Posterior cingulate gyrus (tissue), 11 donors: ENCODE measurements at places on chromosomes 2 and 18.

- DNase-seq, result no peak
Observed at GRCh38 chr2:238255636-238256035, 15.8 kb upstream of the HES6 start.

DNA sequence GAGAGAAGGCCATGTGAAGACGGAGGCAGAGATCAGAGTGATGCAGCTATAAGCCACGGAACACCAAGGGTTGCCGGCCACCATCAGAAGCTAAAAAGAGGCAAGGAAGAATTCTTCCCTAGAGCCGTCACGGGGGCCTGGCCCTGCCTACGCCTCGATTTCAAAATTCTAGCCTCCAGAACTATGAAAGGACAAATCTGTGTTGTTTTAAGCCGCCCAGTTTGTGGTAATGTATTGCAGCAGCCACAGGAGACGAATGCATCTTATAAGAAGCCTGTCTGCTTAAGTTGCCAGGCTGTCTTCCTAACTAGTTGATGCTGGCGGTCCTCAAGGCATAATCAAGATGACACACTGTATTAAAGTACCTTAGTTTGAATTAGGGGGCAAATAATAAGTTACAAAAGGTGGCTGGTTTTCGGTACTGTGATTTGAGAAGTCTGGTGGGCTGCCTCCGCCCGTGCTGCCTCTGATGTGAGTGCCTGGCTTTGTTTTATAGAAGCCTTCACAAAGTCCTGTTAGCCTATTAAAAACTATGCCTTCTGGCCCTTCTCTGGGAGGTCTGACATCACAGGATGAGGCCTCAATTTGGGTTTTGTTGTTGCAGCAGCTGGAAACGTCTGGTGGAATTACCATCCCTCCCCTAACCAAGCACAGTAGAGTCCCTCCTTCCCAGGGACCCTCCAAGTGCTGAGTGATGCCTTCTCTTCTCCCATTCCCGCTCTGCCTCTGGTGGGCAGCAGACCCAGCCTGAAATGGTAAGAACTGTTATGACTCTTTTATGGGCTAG is 53.6 kb downstream of the SRD5A2 start:
- DNase-seq, result no peak

DNA sequence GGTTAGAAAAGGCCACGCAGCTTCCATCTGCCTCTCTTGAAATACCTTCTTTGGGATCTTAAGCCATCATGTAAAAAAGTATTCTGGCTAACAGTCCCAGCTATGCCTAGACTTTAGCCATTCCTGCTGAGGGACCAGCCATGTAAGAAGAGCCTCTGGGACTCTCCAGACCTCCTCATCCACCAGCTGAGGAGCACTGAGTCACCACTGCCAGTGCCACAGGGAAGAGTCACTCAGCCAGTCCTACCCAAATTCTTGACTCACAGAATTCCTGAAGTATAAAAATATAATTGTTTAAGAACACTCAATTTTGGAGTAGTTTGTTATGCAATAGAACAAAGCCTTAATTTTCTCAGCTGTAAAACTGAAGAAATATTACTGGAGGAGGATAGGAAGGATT is 436.7 kb downstream of the ZEB2 start:
- DNase-seq, result peak; percentile 10

- DNase-seq, result no peak
Observed at GRCh38 chr2:160920791-160921303, 239.4 kb upstream of the TANK start.

DNA sequence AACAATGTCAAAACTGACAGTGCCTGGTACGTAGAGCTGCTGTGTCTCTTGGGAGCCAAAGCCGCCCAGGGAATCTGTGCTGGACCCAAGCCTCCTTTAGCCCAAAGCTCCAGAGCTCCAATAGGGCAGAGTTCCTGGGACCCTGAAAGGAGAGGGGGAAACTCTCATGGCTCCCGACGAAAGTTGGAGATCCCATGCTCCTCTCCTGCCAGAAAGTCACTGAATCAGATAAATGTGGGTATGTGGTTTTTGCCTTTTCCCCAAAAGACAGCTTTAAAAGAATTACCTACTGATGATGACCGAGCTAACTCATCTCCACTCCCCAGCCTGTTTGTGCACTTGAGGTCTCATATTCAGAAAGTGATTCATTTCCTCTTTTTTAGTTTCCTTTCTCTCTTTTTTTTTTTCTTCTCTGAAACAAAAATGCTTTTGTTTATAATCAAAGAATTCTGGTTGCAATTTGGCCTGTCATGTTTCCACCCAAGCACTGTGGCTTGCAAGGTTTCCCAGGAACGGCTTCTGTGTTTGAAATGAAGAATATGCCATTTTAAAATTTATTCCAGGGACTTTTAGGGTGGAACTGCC is 14.1 kb upstream of the PMAIP1 start:
- no peak for DNase-seq

- DNase-seq, result no peak
Observed at GRCh38 chr2:222042666-222043065, 256.1 kb downstream of the PAX3 start.

DNA sequence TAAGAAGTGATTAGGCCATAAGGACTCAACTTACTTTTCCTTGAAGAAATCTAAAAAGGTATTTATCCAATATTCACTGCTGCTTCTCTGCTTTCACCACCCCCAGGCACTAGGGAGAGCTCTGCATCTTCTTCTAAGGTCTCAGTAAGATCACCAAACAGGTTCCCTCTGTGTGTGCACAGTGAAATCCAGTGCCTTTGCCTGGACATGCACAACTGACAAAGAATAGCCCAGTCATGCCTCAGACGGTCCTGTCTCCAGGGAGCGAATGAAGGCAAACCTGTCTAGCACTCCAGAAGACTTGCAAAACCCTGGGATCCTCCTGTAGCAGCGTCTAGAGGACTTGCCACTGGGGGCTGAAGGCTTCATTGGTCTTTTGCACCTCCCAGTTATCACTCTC is 344.5 kb upstream of the LRATD1 start:
- no peak for DNase-seq
